CD4-positive, alpha-beta T cell treated with Interleukin-10 for 1 hour (primary cell): ENCODE measurements at places on chromosomes 6 and 20.

DNA sequence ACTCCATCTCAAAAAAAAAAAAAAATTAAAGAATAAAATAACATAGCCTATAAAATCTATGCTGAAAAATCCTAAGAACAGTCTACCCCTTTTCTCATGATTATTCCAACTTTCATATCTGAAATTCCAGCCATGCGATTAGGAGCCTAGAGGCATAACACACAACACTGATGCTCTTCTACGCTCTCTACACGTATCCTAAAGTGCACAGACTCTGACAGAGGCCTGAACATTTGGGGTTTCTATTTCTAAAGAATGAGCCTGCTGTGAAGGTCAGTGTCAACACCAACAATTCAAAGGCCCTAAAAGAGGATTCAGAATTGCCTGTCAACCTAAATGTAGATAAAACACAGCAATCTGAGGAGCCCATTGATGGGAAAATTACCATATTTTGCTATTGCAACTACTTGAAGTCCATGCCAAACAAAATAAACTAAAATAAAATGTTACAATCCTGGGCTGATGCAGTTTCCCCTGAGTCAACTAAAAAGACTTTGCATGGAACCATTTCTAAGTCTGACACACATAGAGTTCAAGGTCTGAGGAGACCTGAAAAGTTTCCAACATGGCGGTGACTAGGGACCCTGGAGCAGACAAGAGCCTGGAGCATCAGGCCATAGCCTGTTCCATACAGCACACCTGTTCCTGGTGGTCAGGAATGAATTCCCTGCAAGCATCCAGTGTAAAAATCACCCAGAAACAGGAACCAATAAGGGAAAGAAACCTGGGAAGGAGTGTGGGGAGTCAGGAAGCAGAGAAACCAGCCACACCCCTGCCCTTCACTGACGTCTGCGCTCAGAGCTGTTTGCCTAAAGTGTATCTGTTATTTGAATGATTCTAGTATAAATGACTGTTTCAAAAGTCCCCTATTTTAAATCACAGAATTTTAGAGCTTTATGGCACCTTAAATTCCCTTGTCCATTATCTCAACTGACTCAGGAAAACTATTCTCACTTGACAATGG lies 11.8 kb downstream of the NINL start:
- no peak for DNase-seq

DNA sequence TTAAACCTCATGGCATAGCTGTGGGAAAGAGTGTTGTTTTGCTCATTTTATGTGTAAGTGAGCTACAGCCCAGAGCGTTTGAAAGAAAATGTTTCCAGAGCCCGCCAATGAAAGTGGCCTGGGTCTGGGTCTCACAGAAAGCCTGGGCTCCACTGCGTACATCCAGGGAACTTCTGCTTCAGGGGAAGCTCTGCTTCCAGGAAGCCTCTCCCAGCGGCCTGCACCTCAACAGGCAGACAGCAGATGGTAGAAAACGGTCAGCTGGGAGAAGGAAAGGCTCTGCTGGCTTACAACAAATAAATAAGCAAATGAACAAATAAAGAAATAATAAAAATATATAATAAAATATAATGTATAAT lies 270.5 kb upstream of the SUPT3H start:
- no peak for DNase-seq

- DNase-seq = no peak
Measured at GRCh38 chr20:2519115-2519809, 10.5 kb upstream of the ZNF343 start.

DNA sequence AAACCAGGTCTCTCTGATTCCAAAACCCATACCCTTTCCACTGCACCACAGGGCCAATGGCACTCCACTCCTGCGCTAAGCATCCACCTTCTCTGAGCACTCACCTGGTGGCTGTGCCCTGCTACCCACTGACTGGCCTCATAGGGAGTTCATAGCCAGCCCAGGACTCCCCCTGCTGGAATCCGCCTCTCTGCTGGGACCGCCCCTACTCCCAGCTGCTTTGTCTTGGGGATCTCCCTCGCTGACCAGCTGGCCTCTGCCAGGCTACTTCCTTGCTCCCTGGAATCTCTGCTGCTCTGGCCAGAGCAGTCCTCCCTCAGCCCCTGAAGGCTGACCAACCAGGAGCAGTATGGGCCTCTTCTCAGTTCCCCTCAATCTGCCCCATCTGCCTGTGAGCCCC lies 129.7 kb downstream of the FAXC start:
- no peak for DNase-seq

- no peak for DNase-seq
Measured at GRCh38 chr20:46303176-46303956, 4.9 kb downstream of the CDH22 start.

- no peak for DNase-seq
Measured at GRCh38 chr20:51654060-51654459, 111.5 kb upstream of the NFATC2 start.

DNA sequence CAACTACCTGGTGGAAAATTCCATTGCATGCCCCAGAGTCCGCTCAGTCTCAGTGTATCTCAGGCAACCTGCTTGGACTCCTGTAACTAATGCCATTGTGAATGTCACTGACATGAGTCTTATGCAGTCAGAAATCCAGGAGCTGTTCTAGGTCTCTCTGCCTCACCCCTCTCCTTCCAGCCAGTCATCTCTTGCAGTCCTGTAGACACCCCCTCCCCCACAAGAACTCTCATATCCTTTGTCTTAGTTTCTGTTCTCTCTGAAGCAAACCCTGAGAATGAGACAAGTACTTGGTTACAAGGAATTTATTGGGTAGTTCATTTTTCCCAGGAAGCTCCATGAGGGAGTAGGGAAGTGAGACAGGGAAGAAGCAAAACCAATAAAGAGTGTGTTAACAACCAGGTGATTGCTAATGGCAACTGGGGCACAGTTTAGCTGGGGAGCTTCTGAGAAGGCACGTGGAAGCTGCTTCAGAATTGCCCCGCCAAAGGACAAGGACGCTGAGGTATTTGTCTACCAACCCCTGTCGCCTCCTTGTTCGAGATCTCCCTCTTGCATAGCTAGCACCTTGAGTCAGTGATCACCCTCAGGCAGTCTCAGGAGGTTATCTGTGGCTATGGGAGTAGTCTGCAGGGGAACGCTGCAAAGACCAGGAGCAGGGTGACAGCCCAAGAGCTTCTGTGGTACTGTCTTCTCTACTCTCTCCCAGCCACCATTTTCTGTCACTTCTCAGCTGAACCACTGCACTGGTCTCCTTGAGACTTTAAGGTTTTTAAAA lies 911.4 kb upstream of the FLRT3 start:
- no peak for DNase-seq
